ENCODE measurements at places on chromosomes 3 and 15.

- no peak for DNase-seq
Measured at GRCh38 chr15:90340345-90340744, 11.7 kb upstream of the ZNF774 start.

DNA sequence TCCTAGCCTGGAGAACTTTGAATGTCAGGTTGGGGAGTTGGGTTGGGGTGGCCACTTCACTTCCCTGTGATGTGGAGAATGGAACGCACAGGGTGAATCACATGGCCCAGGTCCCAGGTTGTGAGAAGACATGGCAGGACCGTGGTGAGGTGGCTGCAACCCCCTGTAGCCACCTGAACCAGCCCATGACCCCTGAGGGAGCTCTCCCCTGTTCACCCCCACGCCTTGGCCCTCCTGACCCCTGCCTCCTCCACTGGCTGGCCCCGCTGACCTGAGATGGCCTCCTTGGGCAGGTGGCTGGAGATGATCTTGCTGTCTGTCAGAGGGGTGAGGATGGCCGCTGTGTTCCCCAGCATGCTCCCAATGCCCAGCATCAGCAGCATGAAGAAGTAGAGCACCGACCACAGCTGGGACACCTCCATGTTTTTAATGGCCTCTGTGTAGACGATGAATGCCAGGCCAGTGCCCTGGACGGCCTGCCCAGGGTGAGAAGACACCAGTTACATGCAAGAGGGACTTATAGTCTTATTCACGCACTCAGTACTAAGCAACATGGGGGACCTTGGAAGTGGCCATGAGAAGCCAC lies 31.0 kb downstream of the SLC6A20 start:
- DNase-seq: no peak

GRCh38 chr3:28597452-28597851 lies 248.8 kb upstream of the AZI2 start:
- no peak for DNase-seq

DNA sequence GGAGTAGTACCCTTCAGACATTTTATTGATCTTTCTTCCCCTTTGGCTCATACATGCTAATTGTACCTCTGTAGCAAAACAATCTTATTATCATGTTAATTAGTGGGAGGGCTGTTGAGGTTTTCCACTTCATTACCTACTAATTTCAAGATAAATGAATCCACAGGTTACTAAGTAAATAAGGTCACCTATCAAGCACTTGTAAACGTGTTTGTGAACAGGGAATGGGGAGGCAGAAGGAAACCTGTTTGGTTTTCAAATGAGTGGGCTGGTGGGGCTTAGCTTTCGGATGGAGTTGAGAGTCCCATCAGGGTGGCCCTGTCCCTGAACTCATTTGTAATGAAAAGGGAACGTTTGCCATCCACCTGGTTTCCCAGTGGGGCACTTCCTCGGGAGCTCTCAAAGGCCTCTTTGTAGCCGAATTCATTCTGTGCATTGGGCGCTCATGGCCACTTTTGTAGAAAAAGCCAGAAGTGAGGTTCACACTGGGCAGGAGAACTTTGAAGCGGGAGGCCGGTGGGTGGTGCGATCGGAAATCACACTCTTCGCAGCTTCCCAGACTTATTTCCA lies 419.8 kb upstream of the NR2F2 start:
- DNase-seq: no peak

- no peak for DNase-seq
Measured at GRCh38 chr15:89328398-89329254, 6.0 kb downstream of the POLG start.

DNA sequence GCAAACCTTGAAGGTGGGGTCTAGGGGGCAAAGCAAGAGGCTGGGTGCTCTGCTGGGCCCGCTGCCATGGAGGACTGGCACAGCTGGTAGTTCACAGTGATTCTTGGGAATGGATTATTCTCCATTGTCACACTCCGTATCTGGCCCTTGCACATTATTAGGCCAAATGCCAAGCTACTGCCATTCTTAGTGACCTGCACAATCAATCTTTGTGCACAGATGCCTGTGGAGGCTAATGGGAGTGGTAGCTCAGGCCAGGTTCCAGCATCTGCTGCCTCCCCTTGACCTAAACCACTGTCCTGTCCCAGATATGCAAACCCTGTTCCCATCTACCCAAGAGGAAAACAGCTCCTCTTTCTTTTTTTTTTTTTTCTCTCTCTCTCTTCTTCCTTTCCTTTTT lies 67.5 kb downstream of the TIPARP start:
- DNase-seq: no peak

DNA sequence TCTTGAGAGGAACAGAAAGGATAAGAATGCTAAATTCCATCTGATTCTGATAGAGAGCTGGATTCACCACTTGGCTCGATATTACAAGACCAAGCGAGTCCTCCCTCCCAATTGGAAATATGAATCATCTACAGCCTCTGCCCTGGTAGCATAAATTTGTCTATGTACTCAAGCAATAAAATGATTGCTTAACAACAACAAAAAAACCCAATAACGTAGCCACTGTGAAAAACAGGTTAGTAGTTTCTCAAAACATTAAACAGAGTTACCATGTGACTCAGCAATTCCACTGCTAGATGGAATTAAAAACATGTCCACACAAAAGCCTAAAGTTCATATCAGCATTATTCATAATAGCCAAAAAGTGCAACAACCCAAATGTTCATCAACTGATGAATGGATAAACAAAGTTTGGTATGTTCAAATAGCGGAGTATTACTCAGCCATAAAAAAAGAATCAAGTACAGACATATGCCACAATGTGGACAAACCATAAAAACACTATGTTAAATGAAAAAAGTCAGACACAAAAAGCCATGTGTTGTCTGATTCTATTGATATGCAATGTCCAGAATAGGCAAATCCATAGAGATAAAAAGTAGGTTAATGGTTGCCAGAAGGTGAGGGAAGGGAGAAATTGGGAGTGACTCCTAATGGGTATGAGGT lies 16.8 kb downstream of the BCL2L10 start:
- DNase-seq: no peak

GRCh38 chr3:101362406-101362805 lies 42.0 kb upstream of the IMPG2 start:
- no peak for DNase-seq

DNA sequence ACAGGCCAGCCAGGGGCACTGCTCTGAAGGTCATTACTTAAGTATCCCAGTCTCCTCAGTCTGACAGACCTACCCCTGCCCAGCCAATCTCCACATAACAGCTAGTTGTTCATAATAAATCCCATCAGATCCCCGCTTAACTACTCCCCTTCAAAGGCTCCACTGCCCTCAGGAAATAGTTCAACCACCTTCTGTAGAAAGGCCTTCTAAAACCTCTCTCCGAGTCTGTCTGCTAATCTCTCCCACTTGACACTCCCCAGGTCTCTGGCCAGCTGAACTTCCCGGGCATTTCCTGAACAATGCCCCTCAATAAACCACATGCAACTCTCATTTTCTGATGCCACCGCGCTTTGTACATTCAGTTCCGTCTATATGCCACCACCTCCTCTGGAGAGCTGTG lies 6.0 kb downstream of the PRC1 start:
- no peak for DNase-seq

DNA sequence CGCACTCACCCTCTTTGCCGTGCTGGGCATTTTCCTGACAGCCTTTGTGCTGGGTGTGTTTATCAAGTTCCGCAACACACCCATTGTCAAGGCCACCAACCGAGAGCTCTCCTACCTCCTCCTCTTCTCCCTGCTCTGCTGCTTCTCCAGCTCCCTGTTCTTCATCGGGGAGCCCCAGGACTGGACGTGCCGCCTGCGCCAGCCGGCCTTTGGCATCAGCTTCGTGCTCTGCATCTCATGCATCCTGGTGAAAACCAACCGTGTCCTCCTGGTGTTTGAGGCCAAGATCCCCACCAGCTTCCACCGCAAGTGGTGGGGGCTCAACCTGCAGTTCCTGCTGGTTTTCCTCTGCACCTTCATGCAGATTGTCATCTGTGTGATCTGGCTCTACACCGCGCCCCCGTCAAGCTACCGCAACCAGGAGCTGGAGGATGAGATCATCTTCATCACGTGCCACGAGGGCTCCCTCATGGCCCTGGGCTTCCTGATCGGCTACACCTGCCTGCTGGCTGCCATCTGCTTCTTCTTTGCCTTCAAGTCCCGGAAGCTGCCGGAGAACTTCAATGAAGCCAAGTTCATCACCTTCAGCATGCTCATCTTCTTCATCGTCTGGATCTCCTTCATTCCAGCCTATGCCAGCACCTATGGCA lies 41.1 kb upstream of the CSTA start:
- DNase-seq: no peak

GRCh38 chr15:85337425-85338074 lies 42.9 kb upstream of the AKAP13 start:
- DNase-seq: no peak

DNA sequence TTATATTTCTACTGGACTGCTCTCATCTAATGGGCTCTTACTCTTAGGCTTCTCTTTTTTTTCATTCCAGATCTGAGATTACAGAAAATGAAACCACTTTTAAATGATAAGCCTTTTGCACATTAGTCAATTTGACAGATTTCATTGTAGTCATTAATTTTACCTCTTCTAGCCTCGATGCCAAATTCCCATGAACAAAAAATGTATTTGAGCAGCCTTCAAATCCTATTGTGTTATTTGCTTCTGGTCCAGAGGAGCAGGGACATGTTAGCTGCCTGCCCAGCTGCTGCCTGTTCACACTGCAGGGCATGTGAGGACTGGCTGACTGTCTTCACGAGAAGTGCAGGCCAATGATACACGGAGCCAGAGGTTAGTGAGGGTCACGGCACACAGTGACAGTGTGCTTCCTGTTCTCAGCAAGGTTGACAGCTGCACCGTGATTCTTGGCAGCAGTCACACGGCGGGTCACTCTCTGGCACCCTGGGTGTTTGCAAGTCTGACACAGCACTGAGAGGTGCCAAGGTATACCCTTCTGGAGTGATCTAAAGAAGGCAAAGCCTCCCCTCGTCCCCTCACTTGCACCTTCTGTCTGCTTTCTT lies 40.8 kb downstream of the KAT2B start:
- no peak for DNase-seq

- no peak for DNase-seq
Measured at GRCh38 chr3:110027446-110028080, 690.2 kb upstream of the DPPA4 start.

DNA sequence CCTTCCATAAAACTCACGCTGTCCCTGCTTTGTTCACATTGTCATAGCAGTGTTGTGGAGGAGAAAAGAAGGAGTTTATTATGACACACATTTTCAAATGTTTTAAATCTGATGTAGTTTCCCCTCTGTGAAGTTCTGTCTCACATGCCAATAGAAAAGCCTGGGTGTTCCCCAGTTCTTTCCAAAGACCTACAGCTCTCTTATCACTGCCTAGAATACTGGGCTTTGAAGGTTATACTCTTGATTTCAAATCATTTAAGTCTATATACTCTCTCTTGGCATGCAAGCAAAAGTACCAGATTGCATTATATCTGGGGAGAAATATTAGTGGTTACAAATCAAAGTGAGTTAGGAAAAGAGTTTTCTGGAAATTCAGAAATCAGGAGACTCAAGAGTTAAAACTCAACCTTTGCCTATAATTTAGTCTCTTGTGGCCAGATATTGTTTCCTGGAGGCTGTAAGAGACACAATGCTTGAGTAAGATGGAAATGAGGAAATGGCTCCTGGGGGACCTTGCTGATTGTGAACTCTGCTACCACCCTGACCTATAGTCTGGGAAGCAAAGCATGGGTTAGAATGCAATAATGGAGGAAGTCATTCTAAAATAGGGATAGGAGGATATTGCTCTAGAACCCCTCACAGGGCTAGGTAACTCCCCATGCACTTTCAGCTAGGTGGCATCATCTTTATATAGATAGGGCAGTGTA lies 182.8 kb downstream of the KCNAB1 start:
- DNase-seq: no peak

GRCh38 chr15:99096173-99096893 lies 8.5 kb upstream of the SYNM start:
- DNase-seq: no peak

DNA sequence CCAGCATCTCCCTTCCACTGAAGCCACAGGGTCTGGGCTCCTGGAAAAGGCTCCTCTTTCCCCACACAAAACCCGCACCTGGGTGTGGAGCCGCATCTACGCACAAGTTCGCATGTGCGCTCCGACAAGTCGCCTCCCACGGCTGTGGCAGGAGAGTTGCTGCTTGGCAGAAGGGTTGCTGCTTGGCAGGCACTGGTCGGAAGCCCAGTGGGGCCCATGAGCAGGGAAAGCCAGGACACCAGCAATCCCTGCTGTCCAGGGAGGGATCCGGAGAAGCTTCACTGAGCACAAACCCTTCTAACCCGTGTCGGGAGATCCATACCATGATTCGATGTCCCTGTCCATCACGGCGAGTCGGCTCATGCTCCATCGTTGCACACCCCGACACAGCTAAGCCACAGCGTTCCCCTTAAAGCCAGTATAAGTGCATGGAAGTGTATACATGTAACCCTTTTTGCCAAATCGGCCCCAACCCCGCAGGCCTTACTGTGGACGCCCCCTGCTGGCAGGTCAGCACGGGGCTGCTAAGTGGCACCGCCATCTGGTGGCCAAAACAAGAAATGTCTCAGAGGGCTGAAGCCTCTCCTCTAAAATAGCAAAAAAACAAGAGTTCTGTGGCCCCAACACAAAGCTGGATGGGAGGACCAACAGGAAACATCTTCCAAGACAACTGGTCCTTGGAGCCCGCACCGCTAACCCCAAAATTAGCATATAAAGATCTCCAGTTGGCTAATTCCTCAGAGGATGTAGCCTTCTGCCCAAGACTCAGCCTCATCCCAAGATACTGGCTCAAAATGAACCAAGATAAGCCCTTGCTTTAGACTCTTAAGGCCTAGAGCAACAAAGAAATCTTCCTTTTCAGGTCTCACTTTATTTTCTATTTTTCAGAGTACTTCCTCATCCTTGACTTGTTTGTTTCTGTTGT lies 8.3 kb downstream of the ANKRD63 start:
- DNase-seq: peak; percentile 75
